Stimulated activated CD4-positive, alpha-beta T cell treated with anti-CD3 and anti-CD28 coated beads, TNF-alpha, amount 100 ng/mL, for 1 hour (primary cell): ENCODE measurements at places on chromosomes 12 and 14.

DNA sequence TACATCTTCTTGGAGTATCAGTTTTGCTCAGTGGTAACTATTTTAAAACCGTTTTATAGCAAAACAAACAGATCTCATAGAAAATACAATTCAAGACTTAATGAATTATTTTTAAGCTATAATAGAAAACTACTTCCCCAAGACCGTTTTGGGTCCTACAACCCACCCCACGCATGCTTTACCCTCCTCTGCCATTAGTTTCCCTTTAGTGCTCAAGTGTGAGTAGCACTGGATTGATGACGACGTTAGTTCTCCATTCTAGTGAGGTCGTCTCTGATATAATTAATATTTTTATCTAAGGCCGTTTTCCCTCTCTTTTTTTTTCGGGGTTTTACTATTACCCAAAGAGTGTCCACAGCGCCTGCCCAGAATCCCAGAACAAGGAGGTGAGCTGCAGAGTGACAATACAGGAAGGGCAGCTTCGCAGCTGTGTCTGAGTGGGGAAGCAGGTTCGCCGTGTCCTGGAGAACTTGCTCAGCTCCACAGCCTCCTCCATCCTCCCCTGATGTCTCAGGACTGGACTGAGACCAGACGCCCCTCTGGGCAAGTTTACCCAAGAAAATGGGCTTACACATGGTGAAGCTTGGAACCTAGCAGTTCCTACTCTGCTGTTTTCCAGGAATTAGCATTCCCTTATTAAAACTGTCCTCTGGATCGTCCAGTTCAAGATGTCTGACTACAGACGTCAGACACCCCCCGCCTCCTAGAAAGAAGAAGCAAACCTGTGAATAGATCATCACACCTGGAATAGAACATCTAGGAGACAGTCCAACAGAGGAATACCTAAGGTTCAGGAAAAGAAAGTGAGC lies 31.9 kb upstream of the MON2 start:
- no peak for DNase-seq

DNA sequence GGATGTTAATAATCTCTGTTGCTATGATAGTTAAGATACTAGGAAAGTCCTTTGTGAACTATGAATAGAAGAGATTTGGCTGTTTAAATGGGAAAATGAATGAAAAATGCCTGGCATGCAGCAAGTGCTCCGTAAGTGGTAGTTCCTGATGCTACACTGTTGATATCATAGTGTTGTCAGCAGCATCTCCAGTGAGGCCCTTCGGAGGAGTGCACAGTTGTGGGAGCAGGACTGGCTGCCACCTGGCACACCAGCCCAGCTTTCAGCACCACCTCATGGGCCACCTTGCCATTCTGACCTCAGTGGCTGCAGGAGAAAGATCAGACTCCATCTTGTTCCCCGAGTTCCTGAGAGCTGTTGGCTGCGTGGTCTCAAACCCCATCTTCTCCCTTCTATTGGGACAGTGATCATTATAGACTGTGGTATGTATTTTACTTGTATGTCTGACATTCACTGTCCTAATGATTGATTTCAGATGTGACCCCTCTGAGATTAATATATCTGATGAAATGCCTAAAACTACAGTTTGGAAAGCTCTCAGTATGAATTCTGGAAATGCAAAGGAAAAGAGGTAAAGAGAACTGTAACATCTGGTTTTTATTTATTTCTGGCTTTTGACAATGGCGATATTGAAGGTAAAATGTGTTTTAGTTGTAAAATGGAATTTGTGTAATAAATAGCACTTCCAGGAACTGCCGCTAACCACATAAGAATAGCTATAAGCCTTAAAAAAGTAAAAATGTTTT lies 80.9 kb downstream of the SLC4A8 start:
- DNase-seq, result no peak

GRCh38 chr12:92242907-92243306 lies 97.3 kb upstream of the BTG1 start:
- no peak for DNase-seq

- no peak for DNase-seq
These were observed 136.3 kb downstream of the TBX3 start for GRCh38 chr12:114547636-114548035.

GRCh38 chr12:51181558-51181957 lies 8.6 kb upstream of the TFCP2 start:
- no peak for DNase-seq

DNA sequence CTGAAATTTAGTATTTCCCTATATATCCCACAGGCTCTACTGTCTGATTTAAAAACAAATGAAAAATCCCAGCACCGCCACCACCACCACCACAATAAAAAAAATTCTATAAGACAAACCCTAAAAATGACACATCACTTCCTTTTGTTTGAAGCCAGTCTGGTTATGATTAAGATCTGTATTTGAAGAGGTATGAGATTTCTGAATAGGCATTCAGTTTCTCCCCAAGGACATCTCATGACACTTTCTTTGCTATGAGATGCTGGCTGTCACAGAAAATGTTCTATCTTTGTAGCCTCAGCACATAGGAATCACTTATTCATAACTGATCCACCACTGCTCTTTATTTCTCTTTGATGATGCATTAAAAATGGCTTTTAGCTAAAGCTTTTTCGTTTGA lies 1071.0 kb downstream of the SLC6A15 start:
- no peak for DNase-seq

GRCh38 chr14:54486685-54487084 lies 2.1 kb downstream of the GMFB start:
- DNase-seq, result no peak

DNA sequence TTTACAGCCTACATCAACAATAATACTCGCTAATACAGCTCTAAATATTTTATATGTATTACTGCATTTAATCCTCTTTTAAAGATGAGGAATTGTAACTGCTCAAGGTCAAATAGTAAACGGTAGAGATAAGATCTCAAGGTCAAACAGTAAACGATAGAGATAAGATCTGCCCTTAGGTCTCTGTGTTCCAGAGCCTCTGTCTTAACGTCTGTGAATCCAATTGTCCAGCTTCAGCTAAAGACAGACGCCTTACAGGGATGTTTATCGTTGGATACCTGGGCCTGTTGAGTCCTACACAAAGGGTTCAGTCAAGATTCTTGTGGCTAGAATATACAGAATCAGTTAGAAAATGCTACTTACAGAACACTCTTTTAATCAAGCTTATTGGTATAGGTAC lies 20.0 kb downstream of the PYGL start:
- DNase-seq, result no peak

DNA sequence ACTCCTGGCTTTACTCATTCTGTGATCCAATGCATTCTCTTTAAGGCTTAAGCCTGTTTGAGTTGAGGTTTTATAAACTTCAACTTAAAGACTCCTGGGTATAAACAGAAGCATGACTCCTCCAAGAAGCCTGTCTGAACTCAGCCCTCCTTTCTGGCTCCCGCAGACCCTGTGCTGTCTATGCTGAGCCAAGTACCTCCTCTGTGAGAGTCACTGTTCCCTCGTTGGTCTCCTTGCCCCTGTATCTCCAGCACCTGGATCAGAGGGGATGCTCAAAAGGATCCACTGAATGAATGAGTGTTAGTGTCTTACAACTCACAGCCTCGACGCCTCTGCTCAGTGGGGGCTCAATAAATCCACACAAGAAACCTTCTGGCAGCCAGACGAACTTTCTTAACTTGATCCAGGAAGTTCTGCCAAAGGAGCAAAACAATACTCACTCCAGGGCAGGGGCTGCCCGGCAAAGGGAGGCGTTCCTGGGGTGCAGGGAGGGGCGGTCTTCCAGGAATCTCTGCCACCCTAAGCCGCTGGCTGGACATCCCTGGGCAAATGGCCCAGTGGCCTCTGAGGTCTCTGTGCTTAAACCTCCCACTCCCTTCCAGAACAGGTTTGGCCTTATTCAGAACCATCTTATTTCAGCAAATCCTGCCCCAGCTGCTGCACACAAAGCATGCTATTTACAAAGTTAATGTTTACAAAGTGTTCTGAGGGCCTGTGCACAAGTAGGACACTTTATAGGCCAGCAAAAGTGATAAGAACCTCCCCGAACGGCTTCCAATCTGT lies 32.9 kb downstream of the MAP1LC3B2 start:
- no peak for DNase-seq

- no peak for DNase-seq
These were observed 85.8 kb downstream of the CAND1 start for GRCh38 chr12:67354966-67355365.

GRCh38 chr12:47863985-47864384 lies 40.8 kb downstream of the VDR start:
- DNase-seq, result no peak

DNA sequence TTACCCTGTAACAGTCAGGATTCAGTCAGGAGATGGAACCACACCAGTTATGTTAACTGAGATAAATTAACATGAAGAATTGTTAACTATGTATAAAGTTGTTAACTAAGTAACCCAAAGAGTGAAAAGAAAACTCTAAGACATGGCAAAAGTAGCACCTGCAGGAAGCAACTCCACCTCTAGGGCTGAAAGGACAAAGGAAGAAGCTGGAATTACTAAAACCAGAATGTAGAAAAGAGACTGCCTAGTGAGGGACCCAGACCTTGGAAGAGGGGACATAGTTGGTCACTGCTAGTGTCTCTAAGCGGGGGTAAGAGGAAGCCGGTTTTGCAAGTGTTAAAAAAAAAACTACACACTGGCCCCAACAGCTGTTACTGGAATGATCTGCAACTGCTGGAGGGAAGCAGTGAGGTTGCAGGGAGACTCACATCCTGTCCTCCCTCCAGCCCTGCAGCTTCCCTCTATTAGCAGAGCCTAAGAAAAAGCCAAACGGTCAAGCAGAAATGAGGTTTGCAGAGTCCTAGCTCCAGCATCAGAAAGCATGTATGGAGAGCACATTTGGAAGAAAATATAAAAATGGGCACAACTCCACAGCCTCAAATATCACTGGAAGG lies 39.8 kb downstream of the GPR135 start:
- no peak for DNase-seq

GRCh38 chr14:92584220-92584619 lies 70.6 kb downstream of the RIN3 start:
- DNase-seq, result no peak

- no peak for DNase-seq
These were observed 145.3 kb downstream of the RBM19 start for GRCh38 chr12:113820842-113821241.

- no peak for DNase-seq
These were observed 96.4 kb downstream of the NTN4 start for GRCh38 chr12:95694136-95694535.

- DNase-seq, result no peak
These were observed 30.3 kb downstream of the CKB start for GRCh38 chr14:103492156-103492925.

- no peak for DNase-seq
These were observed 586 bp downstream of the TTC6 start for GRCh38 chr14:37595809-37596621.

DNA sequence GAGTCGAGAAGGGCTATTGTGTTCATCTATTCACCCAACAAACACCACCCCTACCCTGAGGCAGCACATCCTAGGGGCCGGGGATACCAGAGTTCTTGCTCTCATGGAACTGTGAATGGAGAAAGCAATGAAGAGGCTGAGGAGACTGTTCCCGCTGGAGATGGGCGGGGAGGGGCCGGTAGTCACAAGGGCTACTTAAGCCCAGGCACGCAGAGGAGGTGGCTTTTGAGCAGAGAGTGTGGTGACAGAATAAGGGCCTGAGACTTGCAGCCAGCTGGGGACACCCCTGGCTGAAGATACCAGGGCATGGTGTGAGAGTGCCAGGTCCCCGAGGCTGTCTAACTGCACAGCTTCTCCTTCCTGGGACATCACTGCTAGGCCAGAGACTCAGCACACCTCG lies 114.1 kb upstream of the EVL start:
- no peak for DNase-seq

- DNase-seq, result no peak
These were observed 189.3 kb downstream of the DACT1 start for GRCh38 chr14:58826845-58827686.

GRCh38 chr12:45303945-45304344 lies 88.0 kb downstream of the ANO6 start:
- DNase-seq, result no peak
